Activated T-helper 9 cell treated with anti-CD3 and anti-CD28 coated beads, Interleukin-2, amount 50 U/mL, for 16 hours (primary cell): ENCODE measurements at places on chromosomes 5 and 9.

GRCh38 chr5:171323007-171323406 lies 14.0 kb downstream of the TLX3 start:
- no peak for DNase-seq

GRCh38 chr5:128225245-128226030 lies 141.9 kb downstream of the SLC12A2 start:
- DNase-seq: no peak

GRCh38 chr5:113085084-113085414 lies 108.5 kb downstream of the DCP2 start:
- no peak for DNase-seq

- DNase-seq: no peak
Measured at GRCh38 chr9:123996731-123997421, 14.7 kb upstream of the LHX2 start.

DNA sequence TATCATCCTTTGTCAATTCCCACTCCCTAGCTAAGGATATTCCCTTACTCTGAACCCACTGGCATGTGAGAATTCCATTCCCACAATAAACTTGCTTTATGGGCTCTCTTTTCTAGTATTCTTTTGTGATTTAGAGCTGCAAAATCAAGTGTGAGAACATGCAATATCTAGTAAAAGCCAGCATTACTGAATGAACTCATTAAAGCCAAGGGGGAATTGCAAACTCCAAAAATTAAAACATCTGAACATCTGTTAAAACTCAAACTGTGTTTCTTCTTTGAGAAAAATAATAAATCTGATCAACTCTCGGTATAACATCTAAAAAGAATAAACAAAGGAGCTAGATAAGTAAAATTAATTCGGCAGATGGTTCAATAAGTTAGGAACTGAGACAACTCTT lies 53.1 kb upstream of the MPDZ start:
- DNase-seq: no peak

GRCh38 chr9:128454991-128455390 lies 815 bp upstream of the ODF2 start:
- no peak for DNase-seq

- no peak for DNase-seq
Measured at GRCh38 chr5:142826741-142827492, 56.7 kb downstream of the ARHGAP26 start.

DNA sequence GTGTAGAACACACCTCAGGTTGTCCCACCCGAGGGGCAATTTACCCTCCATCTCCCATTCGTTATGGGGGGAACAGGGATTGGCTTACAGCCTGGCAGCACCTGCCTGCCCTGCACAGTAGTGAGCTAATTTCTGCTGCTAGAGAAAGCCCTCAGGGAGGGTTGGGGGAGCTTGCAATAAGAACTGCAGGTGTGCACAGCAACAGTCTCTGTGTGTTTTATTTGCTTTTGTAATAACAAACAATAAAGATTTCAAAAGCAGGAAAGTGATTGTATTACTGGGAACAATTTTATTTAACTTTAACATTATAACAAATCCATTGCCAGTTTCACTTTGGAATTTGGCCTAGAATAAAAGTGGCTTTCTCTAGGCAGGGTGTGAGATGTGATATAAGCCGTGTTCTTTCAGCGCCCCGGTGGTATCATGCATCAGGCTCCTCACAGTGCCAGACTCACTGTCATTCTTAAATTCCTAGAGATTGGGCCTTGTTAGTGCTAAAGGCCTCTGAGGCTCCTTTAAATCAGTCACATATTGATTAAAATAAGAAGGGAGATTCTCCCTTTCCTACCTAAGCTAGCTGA lies 81.1 kb downstream of the RMI1 start:
- no peak for DNase-seq

- no peak for DNase-seq
Measured at GRCh38 chr5:30604648-30605262, 588.7 kb upstream of the CDH6 start.

GRCh38 chr9:37517923-37518322 lies 32.2 kb downstream of the POLR1E start:
- DNase-seq: no peak

GRCh38 chr5:149543361-149544027 lies 7.7 kb downstream of the CSNK1A1 start:
- no peak for DNase-seq

- no peak for DNase-seq
Measured at GRCh38 chr5:14821100-14821845, 50.3 kb downstream of the ANKH start.

DNA sequence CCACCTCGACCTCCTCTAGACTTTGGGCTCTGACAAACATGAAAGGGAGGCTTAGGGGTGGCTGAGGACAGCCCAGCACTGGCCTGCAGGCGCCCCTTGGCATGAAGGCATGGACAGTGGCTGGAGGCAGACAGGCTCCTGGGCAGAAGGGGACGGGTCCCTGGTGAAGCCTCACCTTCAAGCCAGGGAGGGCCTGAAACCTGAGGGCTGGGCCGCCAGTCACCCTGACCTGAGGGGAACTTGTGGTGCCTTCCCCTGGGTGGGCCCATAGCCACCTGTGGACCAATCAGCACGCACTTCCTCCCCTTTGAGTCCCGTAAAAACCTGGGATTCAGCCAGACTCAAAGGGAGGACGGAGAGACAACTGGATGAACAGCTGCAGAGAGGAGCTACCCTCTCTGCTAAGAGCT lies 90.4 kb upstream of the PUM3 start:
- no peak for DNase-seq
